ENCODE measurements at places on chromosomes 5 and 9. TPM values are rescaled to one million over a fixed set of nuclear protein-coding genes. Genes with fewer than 3 reads are reported as not detected.
A peak's percentile ranks its signal among the peaks of the same experiment; 100 is the strongest.

DNA sequence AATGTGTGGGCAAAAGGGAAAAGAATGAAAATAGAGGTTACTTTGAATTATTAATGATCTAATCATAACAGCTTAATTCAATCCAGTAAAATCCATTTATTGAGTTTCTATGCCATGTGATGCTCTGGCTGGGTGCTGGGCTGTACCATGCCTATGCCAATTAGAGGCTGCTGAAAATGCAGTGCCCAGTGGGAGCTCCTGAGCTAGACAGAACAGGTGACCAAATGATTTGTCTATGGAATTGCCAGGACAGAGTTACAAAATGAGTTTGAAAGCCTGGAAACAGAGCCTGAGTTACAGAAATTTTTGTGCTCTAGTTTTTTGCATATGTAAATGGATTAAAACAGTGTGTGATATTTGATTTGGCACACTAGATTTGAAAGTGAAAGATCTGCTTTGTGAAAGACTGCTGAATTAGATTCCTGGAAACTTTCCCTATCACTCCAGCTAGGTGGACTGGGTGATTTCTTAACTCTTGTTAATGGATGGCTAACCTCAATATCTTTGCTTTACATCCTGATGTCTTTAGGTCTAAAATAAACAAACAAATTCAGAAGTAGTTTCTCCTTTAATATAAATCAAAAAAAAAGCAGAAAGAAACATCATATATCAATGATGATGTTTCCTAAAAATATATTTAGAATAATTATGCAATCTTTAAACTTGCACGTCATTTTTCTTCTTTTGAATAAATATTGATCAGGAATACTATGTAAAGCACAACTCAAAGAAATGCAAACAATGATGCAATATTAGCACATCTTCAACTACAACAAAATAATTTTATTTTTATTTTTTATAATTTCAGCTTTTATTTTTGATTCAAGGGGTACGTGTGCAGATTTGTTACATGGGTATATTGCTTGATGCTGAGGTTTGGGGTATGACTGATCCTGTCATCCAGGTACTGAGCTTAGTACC lies 194.8 kb upstream of the FBXL7 start:
- H3K4me3 ChIP-seq, result no peak overlapping the region
- DNase-seq, result no peak
- no peaks in the 10 kb centered on the region for H3K27me3 ChIP-seq

- peaks cover 10% of the 10 kb centered on the region for H3K4me1 ChIP-seq
- DNase-seq, result no peak
- H3K36me3 ChIP-seq, result no peaks in the 10 kb centered on the region
- H3K4me3 ChIP-seq, result no peak overlapping the region
These were observed 4.8 kb upstream of the NFIL3 start for GRCh38 chr9:91428436-91428835.

DNA sequence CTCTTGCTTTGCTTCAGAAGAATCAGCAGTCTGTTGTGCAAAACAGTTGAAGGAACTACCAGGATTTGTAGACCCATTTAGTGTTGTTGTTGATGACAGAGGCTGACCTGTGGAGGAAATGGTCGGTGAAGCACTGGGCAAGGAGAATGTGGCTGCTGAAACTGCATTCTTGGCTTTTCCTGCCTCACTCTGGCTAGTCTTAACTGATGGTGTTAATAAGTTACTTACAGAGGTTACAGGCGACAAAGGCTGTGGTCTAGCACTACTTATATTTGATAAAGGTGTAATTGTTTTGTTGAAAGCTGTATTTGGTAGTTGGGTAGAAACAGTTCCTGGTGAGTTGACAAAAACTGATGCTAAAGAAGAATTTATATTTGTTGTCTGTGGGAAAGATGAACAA lies 31.5 kb downstream of the MLANA start:
- H3K4me3 ChIP-seq, result no peak overlapping the region
- peaks cover 18% of the 10 kb centered on the region for H3K4me1 ChIP-seq
- no peaks in the 10 kb centered on the region for H3K36me3 ChIP-seq
- H3K27ac ChIP-seq, result peak overlapping the region; percentile 63

- H3K4me1 ChIP-seq, result no peaks in the 10 kb centered on the region
- no peak for DNase-seq
- no peak overlapping the region for H3K4me3 ChIP-seq
- no peaks in the 10 kb centered on the region for H3K27me3 ChIP-seq
- H3K36me3 ChIP-seq, result no peaks in the 10 kb centered on the region
These were observed 11.9 kb downstream of the SLC46A2 start for GRCh38 chr9:112878752-112879151.

- H3K27me3 ChIP-seq, result peaks cover 49% of the 10 kb centered on the region
- no peak overlapping the region for H3K4me3 ChIP-seq
- H3K4me1 ChIP-seq, result peaks cover 18% of the 10 kb centered on the region
- no peak overlapping the region for H3K27ac ChIP-seq
These were observed 221.8 kb downstream of the MEF2C start for GRCh38 chr5:88660947-88661805.

CDX1 gene
- not detected for total RNA-seq

UBLCP1 gene
- total RNA-seq, result 13.2 TPM

GRCh38 chr5:3530251-3530650 lies 65.4 kb upstream of the IRX1 start:
- H3K27me3 ChIP-seq, result no peaks in the 10 kb centered on the region
- H3K4me1 ChIP-seq, result peaks cover 9% of the 10 kb centered on the region
- H3K4me3 ChIP-seq, result no peak overlapping the region
- no peak overlapping the region for H3K27ac ChIP-seq
- no peaks in the 10 kb centered on the region for H3K36me3 ChIP-seq
- no peak for DNase-seq

GRCh38 chr5:87074934-87075541 lies 192.6 kb upstream of the RASA1 start:
- H3K27me3 ChIP-seq, result no peaks in the 10 kb centered on the region
- H3K4me1 ChIP-seq, result no peaks in the 10 kb centered on the region
- H3K4me3 ChIP-seq, result no peak overlapping the region
- H3K36me3 ChIP-seq, result no peaks in the 10 kb centered on the region
- no peak overlapping the region for H3K27ac ChIP-seq

- no peaks in the 10 kb centered on the region for H3K4me1 ChIP-seq
- H3K27ac ChIP-seq, result no peak overlapping the region
- no peak overlapping the region for H3K4me3 ChIP-seq
These were observed 218.5 kb upstream of the ELAVL2 start for GRCh38 chr9:24044576-24044975.

- DNase-seq, result no peak
- H3K36me3 ChIP-seq, result no peaks in the 10 kb centered on the region
- H3K4me1 ChIP-seq, result no peaks in the 10 kb centered on the region
- no peaks in the 10 kb centered on the region for H3K27me3 ChIP-seq
These were observed 168.5 kb upstream of the TARS1 start for GRCh38 chr5:33272288-33272687.

- H3K4me3 ChIP-seq, result no peak overlapping the region
- no peak overlapping the region for H3K27ac ChIP-seq
- no peaks in the 10 kb centered on the region for H3K27me3 ChIP-seq
- DNase-seq, result no peak
- H3K4me1 ChIP-seq, result peaks cover 35% of the 10 kb centered on the region
- no peaks in the 10 kb centered on the region for H3K36me3 ChIP-seq
These were observed 5.9 kb downstream of the ARSB start for GRCh38 chr5:78979117-78979742.

GRCh38 chr5:176339304-176339703 lies 22.3 kb downstream of the KIAA1191 start:
- no peaks in the 10 kb centered on the region for H3K27me3 ChIP-seq
- H3K36me3 ChIP-seq, result peaks cover 2% of the 10 kb centered on the region
- no peak overlapping the region for H3K4me3 ChIP-seq
- no peaks in the 10 kb centered on the region for H3K4me1 ChIP-seq

ORM2 gene
- total RNA-seq, result not detected

- H3K27ac ChIP-seq, result no peak overlapping the region
- H3K27me3 ChIP-seq, result no peaks in the 10 kb centered on the region
- no peaks in the 10 kb centered on the region for H3K36me3 ChIP-seq
These were observed 5.6 kb downstream of the BNC2 start for GRCh38 chr9:16864649-16865434.

CAMSAP1 gene
- 14.8 TPM for total RNA-seq

- no peaks in the 10 kb centered on the region for H3K36me3 ChIP-seq
- peak overlapping the region; percentile 56 for H3K27ac ChIP-seq
- peaks cover 79% of the 10 kb centered on the region for H3K4me1 ChIP-seq
- no peaks in the 10 kb centered on the region for H3K27me3 ChIP-seq
- no peak overlapping the region for H3K4me3 ChIP-seq
These were observed 72.3 kb downstream of the ARSB start for GRCh38 chr5:78912811-78913210.

DNA sequence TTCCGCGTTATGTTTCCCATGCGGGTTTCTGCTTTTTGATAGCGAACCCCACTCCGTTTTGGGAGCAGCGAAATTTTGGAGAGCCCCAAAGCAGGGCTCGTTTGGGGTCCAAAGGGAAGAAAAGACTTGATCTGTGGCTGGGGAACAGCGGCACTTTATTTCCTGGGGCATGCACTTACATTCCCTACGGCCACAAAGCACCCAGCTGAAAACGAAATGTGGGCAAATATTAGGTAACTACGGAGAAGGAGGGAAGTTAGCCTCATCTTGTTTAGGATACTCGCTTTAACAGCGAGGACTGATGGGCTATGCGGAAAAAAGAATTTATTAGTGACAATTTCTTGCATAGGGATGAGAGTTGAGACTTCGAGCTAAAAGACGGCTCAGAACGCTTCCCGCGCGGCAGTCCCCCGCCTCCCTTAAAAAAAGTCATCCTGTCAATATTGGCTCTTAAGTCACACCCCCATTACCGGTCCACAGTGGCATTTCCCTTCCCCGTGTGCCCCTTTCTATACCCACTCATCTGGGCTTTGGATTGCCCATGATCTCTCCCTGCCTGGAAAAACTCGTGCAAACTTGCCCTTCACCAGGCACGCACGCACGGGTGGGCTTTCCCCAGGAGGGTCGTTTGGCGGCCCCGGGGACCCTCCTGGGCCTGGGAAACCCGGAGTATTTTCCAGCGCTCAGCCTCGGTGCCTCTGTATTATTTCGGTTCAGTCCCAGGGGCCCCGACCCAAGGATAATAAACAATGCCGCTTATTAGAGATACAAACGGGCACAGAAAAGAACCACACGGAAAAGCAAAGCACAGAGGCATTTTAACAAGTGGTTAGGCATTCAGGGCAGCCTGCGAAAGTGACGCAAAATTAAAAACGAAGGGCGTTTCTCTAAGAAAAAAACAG lies 35.8 kb upstream of the NFIB start:
- no peaks in the 10 kb centered on the region for H3K36me3 ChIP-seq
- peak overlapping the region; percentile 20 for H3K27ac ChIP-seq
- DNase-seq, result no peak
- peaks cover 44% of the 10 kb centered on the region for H3K4me1 ChIP-seq

DNA sequence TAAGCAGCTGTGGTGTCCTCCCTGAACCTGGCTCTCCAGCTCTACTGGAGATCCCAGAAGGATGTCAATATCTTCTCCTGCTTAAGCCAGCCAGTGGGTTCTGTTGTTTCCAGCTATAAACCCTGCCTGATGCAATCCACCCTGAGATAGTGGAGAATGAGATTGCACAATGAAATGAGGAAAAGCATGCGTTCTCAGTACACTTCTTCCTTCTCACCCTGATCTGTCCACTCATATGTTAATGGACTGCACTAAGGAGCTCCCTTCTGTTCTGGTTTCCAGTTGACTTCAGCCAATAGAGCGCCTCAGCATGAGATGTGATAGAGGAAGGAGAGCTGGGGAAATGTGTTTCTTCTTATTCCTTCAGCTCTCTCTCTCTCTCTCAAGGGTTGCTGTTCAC lies 40.0 kb upstream of the CDH6 start:
- H3K27me3 ChIP-seq, result no peaks in the 10 kb centered on the region
- no peak for DNase-seq
- H3K27ac ChIP-seq, result no peak overlapping the region
